Stimulated activated CD4-positive, alpha-beta T cell treated with anti-CD3 and anti-CD28 coated beads, Interleukin-4, amount 100 ng/mL, for 4 hours (primary cell): ENCODE measurements at places on chromosomes 7 and 10.

DNA sequence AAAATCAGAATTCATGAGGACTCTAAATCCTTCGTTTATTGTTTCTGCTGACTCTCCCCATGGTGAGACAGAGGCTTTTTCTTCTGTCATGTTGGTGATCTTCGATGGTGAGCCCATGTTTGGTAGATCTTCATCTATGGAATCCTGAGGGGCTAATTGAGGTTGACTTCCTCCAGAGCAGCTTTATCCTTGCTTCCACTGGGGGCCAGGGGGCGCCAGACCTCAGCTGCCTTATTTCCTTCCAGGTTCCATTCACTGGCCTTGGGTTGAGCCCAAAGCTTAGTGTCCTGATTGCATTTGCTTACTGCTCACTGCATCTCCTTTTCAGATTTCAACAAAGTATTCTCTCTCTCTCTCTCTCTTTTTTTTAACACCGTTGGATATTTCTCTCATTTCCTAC lies 80.7 kb downstream of the GCC1 start:
- peak; percentile 2 for DNase-seq

- no peak for DNase-seq
These were observed 300.5 kb upstream of the KAT6B start for GRCh38 chr10:74525885-74526284.

DNA sequence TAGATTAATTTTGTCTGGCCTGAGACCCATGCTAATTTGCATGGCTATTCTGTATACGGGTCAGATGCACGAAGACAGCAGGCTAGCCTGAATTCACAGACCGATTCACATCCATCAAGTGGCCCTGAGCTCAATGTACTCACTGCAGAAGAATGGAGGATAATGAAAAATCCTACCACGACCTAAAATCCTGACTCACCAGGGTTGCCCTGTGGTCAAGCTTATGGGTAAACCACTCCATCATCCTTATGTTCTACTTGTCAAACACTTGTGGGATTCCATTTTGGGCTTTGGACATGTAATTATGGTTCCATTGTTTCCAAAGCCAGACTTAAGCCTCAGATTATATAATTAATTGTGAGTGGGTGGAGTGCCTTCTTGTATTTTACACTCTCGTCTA lies 110.4 kb upstream of the ZNF438 start:
- no peak for DNase-seq

GRCh38 chr7:2138146-2138765 lies 94.5 kb downstream of the MAD1L1 start:
- DNase-seq = peak; percentile 23

DNA sequence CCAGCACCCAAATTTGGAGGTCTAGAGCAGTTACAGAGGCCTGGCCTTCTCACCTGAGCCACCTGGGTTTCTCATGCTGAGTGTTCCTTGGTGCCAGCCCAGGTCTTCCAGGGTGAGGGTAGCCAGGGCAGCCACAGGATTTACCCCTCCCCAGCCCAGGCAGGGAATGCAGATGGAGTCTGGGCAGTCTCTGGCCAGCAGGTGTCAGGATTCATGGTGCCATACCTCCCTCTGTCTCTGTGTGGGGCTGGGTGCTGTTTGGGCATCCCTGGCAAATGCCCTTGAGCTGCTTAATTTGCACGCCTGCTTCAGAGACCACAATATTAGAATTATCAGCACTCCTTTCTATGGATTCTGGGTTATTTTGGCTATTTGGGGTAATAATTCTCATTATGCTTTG lies 246.7 kb downstream of the GFRA1 start:
- no peak for DNase-seq

DNA sequence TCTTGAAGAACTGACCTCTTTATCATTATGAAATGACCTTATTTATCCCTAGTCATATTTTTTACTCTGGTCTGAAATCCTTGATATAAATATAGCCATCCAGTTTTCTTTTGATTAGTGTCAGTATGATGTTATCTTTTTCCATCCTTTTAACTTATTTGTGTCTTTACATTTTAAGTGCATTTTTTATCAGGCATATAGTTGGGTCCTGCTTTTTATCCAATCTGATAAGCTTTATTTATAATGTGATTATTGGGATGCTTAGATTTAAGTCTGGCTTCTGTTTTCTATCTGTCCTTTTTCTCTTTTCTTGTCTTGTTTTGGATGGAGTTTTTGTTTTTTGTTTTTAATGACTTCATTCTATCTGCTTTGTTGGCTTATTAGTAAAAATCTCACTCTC lies 119.2 kb downstream of the ARHGAP22 start:
- no peak for DNase-seq

GRCh38 chr10:118195729-118196128 lies 146.4 kb downstream of the FAM204A start:
- DNase-seq = no peak

- no peak for DNase-seq
These were observed 165.8 kb downstream of the CCSER2 start for GRCh38 chr10:84493951-84494848.

GRCh38 chr10:53846809-53847208 lies 954.2 kb downstream of the PCDH15 start:
- no peak for DNase-seq

- DNase-seq = no peak
These were observed 39.4 kb upstream of the ZNF488 start for GRCh38 chr10:47423476-47423875.
